ENCODE measurements at places on chromosomes 4 and X.

GRCh38 chr4:104625706-104626105 lies 131.0 kb upstream of the CXXC4 start:
- no peak for DNase-seq

GRCh38 chr4:3235581-3235980 lies 13.4 kb upstream of the MSANTD1 start:
- DNase-seq, result no peak

DNA sequence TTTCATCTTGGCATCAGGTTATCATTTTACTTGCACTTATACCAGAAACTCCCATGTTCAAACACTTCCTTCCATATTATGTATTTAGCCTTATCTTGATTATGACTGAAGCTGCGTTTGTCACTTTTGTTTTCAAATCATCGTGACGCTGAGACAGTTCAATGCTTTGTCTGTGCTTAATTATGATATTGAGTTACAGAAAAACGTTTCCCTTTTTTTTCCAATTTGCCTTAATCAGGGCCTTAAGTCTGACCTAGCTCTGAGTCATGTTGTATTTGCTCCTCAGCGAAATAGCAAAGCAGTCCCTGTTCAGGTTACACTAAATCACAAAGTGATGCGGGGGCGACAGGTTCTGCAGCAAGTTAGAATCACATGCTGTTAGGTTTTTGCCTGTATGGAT lies 254.7 kb downstream of the AFF2 start:
- DNase-seq, result no peak

GRCh38 chr4:80409809-80410208 lies 74.3 kb downstream of the CFAP299 start:
- DNase-seq, result no peak

DNA sequence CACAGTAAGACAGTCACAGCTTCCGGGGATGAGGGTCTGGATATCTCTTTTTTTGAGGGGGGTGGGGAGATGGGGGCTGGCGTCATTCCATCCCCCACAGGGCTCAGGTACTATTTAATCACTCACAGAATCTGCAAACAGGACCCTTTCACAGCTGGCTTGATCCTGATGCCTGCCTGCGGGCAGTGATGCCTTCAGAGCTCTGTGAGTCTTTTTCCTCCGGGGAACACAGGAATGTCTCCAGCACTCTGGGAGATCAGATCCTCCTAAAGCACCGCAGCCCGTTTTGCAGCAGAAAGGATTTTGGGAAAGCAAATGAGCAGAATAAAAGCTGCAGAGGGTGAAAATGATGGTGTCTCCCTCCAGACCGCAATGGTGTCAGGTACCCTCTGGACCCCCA lies 13.2 kb upstream of the SHOX start:
- no peak for DNase-seq

- no peak for DNase-seq
Measured at GRCh38 chr4:106426069-106426468, 57.5 kb upstream of the GIMD1 start.

DNA sequence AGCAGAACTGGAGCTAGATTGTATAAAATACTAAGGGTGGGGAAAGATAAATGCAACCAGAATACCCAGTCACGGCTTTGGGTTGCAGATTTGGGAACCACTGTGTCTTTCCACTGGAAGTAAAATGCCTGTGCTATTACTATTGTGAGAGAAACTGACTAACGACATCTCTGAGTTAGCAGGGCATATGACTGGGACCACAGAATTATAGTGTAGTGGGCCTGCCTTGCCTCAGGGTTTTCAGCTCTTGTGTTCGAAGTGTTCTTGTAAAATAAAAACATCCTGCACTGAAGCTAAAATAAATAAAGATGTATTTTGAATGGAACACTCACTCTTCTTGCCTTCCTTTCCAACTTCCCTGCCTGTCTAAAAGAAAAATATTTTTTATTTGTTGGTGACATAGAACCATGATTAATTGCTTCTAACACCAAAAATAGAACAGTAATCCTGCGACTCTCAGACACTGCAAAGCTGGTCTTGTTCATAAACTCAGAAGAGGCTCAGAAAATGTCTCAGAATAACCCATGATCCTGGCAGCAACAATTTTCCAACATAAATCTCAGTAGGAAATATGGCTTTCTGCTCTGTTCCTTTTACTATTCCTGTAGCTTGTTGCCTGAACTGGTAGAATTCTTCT lies 104.2 kb downstream of the FAM47B start:
- DNase-seq, result no peak

GRCh38 chr4:185637163-185637875 lies 102.0 kb upstream of the PDLIM3 start:
- no peak for DNase-seq

- no peak for DNase-seq
Measured at GRCh38 chr4:10758906-10759305, 74.3 kb upstream of the CLNK start.

DNA sequence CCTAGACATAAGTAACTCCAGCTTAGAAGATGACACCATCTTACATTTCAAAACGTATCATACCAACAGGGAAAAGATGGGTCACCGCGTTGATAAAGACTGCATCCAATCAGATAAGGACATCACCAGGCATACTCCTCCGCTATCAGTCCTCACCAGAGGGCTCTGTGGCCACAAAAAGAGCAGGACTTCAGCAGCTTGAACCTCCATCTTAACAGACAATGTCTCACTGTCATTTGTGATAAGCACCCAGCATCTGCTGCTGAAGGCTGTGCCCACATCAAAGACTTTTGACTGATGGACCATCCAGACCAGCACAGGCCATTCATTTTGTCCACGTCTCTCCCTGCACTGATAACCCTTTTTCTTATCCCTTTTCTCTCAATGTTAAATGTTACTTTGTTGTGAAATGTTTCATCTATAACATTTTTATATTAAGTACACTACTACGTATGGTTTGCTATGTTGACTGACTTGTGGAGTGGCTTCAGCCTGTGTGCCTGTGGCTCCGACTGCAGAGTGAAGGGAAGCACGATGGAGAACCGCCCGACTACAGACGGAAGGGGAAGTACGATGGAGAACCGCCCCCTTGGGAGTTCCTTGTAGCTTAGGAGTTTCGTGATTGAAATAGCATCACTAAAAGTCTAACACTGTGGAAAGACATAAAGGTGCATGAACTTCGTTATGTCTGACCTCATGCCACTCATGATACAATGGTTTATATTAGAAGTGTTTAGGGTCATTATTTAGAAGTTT lies 595.4 kb upstream of the AGA start:
- no peak for DNase-seq
